ENCODE measurements at places on chromosomes 5 and 9.

DNA sequence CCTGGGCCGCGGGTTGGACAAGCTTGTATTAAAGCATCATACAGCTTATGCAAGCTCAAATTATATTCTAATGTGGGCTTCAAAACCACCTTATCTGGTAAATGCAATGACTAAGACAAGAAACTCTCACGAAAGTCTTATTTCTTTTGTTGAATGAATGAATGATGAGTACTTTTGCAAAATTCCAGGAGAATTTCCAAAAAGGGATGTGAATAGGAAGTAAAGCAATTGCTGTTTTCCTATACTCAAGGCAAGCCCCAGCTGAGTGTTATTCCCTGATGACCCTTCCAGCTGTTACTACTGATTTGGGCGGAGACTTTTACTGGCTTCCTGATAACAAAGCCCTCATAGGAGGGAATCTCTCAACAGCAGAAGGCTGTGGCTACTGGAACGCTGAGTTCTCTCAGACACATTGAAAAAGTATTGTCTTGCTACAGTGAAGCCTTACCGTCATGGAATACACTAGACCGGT is 162.8 kb downstream of the SREK1 start:
- DNase-seq = no peak

DNA sequence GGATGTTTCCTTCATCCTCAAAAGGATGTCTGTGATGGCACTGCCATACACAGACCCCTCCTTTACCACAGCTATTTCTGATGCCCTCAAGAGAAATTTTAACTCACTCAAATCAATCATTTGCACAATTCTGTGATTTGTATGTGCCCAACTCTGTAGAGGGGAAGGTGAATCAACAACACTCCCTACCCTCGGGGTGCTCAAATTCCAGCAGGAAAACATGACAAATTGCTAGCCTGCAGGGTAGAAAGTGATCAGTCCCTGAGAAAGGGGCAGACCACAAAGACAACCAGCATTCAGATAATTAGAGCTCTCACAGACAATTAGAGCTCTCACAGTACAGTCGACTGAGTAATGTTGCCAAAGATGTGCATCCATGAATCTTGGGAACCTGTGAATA is 45.3 kb upstream of the FOXE1 start:
- DNase-seq = no peak

GRCh38 chr9:134597041-134597913 is 44.3 kb upstream of the COL5A1 start:
- DNase-seq = no peak

- no peak for DNase-seq
These were observed 12.5 kb downstream of the MAPKAP1 start for GRCh38 chr9:125694478-125694877.

Data from putamen (tissue), 1 donor.